ENCODE measurements at places on chromosomes 16 and 17. TPM values are rescaled to one million over a fixed set of nuclear protein-coding genes. Genes with fewer than 3 reads are reported as not detected.

CCL8 gene
- total RNA-seq = not detected

DNA sequence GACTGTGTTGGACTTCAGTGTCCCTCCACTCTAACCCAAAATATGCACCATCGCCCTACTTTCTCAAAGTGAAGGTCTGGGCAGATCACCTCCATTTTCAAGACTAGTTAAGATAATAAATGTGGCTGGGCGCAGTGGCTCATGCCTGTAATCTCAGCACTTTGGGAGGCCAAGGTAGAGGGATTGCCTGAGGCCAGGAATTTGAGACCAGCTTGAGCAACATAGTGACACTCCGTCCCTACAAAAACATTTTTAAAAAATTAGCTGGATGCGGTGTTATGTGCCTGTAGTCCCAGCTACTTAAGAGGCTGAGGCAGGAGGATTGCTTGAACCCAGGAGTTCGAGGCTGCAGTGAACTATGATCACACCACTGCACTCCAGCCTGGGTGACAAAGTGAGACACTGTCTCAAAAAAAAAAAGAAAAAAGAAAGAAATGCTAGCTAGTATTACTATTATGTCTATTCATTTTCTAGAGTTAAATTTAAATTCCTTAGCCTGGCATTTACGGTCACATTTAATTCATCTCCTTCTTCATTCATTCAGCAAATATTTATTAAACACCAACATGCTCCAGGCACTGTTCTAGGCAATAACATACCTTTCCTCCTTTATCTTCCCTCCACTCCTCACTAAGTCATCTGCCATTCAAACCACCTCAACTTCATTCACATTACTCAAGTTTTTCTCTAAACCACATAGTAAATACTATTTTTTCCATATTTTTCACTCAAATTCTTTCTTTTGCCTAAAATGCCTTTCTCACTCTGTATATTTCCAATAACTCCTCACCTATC is 96.1 kb upstream of the XYLT1 start:
- no peak for DNase-seq

LHX1 gene
- 18.4 TPM for total RNA-seq

KCNH4 gene
- 0.35 TPM for total RNA-seq

RNF112 gene
- total RNA-seq = 7.3 TPM

CDK10 gene
- 118 TPM for total RNA-seq

DNA sequence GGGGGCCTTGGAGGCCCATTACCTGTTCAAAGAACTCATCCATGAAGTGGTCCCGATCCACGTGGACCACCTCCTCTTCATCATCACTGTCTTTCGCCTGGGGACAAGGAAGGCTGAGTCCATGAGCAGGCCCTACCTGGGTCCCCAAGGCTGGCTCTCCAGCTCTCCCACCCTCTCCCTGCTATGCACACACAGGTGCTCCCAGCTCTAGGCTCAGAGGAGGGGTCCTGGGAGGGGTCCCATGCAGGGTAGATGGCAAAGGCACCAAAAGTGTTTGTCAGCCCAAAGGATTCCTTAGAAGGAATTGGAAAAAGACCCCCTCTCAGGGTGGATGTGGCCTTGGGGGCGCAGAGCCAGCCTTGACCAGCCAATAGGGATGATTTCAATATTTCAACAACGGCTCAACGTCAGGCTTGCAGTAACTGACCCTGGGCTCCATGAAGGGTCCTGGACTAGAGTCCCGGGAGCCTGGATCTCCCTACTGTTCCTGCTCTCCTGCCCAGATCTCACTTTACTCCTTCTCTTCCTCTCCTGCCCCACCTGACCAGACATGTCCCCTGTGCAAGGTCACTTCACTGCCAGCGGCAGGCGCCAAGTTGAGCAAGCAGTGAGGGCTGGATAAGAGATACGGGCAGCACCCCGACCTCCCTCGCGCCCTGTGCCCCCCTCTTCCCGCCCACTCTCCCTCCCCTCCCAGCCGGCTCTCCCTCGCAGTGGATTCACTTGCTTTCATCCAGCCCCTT is 8.8 kb downstream of the STX1B start:
- peak; percentile 34 for DNase-seq

OR3A1 gene
- total RNA-seq = not detected

KRTAP4-6 gene
- not detected for total RNA-seq

DNA sequence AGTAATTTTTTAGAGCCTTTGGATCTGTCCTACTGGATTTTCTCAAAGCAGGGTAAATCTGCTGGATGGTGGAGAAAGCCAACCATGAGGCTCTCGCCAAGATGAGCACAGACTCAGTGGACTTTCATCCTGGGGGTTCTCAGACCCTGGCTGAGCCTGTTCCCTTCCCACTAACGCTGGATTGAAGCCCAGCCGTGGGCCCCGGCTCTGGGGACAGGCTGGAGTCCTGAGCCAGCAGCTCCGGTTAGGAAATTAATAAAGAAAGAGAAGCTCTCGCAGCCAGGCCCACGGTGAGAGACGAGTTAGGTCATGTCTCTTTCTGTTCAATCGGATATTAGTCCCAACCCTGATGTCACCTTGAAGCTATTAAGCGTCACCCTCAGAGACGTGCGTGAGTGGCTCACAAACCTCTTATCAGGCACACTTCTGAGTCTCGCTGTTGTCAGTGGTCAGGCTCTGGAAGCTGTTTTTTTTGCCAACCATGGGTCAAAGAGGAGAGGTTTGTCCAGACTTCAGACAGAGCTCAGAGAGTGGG is 27.1 kb downstream of the MEOX1 start:
- peak; percentile 35 for DNase-seq

DNA sequence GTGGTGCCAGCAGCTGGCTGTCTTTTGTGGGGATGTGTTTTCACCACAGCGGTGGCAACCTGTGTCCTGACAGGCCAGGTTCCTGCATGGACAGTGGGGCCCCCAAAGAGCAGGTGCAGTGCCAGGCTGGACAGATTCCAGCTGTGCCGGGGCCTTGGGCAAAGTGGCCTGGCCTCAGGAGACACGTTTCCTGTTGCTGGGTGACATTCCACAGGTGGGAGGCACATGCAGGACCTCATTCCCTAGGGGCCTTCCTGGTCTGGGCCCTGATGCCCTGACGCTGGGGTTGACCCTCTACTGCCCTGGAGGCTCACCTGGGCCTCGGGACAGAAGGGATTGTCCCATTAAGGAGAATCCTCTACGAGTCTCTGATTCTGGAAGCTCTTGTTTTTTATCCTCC is 182.4 kb downstream of the RAB11FIP4 start:
- DNase-seq = no peak

GAST gene
- total RNA-seq = not detected

- no peak for DNase-seq
Observed at GRCh38 chr17:63525190-63525946, 2.2 kb downstream of the KCNH6 start.

- no peak for DNase-seq
Observed at GRCh38 chr16:4468972-4469371, 5.5 kb downstream of the NMRAL1 start.

DNA sequence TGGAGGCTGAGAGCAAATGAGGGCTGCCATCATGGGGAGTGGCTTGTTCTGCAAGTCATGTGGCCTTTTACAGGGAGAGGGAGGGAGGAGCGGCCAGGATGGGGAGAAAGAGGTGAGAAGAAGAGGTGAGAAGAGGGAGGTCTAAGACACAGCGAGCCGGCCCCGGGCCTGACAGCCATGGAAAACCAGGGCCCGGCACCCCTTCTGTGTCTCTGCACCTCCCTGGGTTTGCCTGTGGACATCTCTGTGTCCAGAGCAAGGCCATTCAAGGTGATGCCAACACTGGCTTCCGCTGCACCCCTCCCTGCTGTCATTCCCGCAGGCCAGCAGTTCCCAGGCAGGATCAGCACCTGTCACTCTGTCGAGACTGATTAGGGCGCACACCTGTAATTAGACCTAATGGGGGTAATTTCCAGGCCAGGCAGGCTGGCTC is 75.6 kb downstream of the MGAT5B start:
- DNase-seq = no peak

DNA sequence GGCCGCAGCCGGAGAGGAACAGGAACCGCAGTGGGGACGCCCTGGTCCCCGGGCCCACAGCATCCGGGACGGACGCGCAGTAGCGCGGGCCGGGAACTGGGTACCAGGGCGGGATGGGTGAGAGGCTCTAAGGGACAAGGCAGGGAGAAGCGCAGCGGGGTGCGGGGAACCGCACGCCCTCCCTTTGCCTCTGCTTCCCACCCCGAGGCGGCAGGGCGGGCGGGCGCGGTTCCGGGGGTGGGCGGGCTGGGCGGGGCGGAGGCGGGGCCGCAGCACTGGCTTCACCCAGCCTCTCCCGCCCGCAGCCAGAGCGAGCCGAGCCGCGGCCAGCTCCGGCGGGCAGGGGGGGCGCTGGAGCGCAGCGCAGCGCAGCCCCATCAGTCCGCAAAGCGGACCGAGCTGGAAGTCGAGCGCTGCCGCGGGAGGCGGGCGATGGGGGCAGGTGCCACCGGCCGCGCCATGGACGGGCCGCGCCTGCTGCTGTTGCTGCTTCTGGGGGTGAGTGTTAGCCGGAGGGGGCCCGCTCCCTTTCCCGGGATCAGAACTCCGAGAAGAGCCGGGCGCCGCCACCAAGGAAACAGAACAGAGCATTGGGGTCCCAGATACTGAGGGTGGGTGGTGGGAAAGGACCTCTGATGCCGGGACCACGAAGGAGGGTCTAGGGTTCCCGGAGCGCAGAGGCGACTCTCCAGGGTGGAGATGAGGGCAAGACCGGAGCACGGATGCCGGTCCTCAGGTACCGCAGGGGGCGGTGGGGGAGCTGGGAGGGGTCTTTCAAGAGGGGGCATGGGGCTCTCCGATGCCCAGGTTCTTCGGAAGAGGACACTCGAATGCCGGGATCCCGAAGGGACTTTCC is at the start of gene NGFR:
Gene NGFR, plus strand, starts transcription at position 308 of the 856 bp plus-strand sequence. Its CDS starts 125 bp downstream, at position 433.
- DNase-seq = peak; percentile 63

- no peak for DNase-seq
Observed at GRCh38 chr17:38947189-38947588, 20.0 kb downstream of the FBXO47 start.

DNA sequence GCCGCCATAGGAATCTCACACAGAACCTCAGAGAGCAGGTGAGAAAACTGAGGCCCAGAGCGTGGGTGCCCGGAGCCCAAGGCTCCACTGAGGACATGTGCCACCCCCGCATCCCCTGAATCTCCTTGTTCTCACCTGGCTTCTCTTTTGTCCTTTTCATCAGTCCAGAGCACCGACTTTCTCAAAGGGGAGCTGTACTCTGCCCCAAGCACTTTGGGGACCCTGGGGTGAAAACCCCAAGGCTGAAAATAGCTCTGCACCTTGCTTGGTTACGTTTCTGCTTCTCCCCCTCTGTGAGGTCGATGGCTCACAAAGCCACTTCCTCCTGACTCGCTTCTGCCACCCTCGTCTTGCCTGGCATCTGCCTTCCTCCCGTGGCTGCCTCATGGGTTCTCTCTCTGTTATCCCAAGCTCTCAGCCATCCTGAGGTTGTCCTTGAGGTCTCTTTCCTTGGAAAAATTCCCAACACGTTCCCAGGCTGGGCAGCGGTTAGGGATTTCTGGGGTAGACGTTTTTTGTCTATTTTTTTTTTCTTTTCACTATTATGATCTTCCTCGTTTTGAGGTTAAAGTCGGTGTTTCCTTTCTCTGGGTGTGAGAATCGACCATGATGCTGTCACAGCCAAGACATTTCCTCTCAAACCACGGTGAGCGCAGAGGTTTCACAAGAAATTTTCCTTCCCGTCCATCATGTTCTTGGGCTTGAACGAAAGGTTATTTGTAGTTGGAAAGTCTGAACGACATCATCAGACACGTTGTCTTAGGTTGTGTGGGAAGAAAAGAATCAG is 37.2 kb downstream of the IRF8 start:
- DNase-seq = no peak

- DNase-seq = no peak
Observed at GRCh38 chr16:57734308-57734924, 1.2 kb upstream of the KATNB1 start.

GRCh38 chr17:10754109-10754508 is 24.3 kb upstream of the TMEM220 start:
- DNase-seq = no peak

DNA sequence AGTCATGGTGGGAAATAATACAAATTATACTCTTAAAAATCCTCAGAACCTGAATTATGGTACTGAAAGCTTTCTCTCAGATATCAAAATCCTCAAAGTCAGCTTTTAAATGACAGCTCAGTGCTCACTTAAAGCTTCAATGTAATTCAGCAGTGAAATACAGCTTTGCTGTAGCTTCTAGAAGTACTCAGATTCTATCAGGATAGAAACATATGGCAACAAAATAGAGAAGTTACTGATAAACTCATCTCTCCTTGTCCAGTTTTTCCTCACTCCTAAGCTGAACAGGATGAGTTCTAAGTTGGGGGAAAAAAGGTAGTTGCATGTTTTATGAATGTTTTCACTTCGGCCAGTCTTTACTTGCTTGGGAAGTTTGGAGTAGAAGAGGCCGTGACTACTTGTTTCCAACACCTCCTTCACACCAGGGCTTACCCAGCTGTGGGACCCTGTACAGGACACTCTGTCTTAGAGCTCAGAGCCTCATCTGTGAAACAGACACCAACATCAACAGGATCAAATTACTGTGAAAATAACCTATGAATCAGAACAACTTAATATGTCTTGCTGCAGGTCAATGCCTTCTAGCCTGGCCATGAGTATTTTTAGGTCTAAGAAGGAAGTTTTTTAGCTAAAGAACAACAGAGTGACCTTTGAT is 30.2 kb downstream of the OGFOD1 start:
- peak; percentile 66 for DNase-seq

DNA sequence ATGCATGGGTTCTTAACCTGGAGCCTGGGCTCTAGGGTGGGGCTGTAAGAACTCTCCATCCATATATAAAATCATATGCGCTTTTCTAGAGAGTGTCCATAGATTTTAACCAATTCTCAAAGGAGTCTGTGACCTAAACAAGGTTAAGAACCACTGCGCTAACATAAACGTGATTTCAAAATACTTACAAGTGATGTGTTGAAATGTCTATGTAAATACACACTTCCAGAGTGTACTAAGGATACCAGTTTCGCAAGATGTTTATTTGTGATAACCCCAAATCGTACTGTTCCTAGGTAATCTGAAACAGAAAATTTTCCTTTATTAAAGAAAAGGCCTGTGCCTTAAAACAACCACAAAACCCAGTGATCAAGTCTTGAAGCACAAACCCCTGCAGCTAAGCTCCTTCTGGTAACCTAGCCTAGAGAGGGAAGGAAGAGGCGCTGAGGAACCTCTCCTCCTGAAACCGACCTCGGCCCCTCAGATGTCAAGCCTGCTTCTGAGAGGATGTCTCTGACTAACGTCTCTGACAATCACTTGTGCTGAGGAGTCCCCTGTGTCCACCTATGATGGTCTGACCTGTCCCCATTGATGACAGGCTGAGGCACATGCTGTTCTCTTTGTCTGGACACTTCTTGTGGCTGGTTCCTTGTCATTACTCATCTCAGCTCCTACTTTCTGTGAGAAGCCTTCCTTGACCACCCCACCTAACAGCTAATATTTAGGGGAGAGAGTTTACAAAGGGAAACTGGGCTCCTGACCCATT is 32.2 kb downstream of the SNN start:
- no peak for DNase-seq

DNA sequence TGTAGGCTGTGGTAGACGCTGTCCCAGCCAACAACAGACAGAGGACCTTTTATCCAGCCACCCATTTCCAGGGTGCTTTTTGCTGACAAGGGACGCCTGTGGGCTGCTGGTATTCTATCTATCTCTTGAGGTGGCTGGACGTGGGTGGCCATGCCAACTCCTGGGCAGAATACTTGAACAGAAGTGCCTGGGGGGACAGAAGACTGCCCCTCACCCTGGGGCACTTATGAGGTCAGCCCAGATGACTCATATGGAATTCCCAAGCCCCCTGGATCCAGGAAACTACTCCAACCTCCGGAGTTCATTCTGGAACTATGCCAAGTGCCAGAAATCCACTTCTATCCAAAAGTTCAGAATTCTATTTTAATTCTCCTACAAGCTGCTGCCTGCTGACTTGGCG is 61.3 kb downstream of the CDRT4 start:
- no peak for DNase-seq

TP53TG3 gene
- total RNA-seq = not detected
